ENCODE measurements at places on chromosomes 3 and 15.

DNA sequence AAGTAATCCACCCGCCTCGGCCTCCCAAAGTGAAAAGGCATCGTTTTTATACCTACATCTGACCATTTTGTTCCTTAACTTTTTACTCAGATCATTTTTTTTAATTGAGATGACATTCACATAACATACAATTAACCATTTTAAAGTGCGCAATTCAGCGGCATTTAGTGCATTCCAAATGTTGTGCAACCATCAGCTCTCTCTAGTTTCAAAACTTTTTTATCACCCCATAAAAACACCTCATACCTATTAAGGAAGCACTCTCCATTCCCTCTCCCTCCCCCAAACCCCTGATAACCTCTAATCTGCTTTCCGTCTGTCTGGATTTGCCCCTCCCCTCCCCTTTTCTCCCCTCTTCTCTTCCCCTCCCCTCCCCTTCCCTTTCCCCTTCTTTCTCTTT lies 310.1 kb downstream of the UACA start:
- DNase-seq, result no peak

- DNase-seq, result no peak
Observed at GRCh38 chr3:30539772-30540171, 66.6 kb upstream of the TGFBR2 start.

GRCh38 chr3:69764121-69764741 lies 25.0 kb downstream of the MITF start:
- DNase-seq, result no peak

DNA sequence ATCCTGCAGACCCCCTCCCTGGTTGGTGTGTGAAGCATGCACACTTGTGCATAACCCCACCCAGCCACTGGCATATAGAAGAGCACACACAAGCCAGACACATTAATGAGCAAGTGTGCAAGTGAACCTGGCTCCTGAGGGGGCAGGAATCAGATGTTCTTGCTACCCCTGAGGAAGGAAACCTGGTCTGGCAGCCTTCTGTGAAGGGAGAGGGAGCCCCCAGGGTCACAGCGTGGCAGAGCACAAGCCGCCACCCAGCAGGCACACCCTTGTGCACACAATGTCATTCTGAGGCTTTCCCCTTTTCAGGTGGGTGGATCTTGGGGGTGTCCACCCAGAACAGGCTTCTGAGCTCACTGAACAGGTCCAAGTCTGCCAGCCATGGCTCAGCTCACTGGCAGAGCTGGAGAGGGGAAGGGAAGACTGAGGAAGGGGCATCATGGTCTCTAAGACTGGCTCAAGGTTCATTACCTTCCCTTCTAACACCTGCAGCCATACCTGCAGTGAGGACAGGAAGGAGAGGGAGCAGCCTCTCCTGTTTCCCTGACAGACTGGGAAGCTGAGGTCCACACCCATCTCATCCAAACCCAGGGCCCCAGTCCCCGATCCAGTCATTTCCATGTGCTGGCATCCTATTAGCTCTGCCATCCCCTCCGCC lies 31.6 kb upstream of the SEMA3F start:
- DNase-seq, result no peak

- no peak for DNase-seq
Observed at GRCh38 chr15:85620690-85621049, 174.1 kb downstream of the KLHL25 start.

DNA sequence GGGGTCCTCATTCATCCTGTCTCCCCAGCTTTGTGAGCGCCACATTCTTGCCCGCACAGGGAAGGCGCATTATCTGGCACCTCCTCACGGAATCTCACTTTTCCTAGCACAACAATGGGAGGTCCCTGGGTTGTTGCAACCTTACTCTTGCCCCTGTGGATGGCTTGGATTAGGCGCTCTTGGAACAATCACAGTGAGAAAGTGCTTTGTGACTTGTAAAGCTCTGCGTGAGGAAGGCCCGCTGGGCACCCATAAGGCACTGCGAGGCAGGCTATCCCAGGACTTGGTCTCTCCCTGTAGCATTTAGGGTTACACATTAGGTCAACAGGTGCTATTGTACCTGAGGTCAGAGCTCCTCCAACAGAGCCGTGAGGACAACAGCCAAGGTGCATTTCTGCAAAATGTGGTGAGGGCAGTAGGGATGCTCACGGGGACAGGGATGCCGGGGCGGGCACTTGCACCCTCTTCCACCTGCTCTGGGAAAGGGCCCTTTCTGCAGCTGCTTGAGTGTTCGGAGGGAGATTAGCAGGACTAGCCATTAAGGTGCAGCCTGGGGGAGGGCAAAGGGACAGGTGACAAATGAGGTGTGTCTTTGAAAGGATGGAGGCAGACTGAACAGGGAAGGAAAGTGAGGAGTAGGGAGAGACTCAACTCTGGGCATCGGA lies 13.9 kb upstream of the LRRC15 start:
- DNase-seq, result no peak

DNA sequence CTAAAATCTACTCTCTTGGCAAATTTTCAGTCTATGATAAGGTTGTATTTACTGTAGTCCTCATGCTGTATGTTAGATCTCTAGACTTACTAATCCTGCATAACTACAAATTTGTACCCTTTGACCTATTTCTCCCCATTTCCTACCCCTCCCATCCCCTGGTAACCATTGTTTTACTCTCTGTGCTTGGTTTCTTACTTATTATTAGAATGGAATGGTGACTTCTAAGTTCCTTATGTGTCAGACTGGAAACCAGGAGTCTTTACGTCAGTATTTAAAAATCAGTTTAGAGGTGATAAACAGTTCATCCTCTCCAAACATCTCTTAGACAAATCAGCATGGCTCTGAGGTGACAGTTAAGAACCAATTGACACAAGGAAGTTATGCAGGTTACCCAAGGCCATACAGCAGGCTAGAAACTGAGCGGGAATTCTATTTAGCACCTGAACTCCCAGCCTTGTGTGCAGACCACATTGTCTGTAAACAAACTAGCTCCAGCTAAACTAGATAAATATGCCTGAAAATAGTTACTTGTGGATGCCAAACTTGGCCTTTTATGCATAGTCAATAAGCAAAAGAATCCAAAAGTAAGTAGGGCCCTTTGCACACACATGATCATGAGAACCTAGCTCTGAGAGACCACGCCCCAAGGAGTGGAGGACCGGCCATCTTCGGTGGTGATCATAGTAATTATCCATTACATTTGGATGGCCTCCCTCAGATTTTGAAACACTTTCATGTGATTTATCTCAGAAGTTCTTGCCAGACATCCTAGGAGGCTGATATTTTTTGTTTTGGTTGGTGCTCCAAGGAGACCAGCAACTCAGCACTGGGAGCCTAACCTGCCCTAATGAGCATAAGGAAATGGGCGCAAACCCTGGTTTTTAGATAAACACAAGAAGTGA lies 72.3 kb upstream of the BOC start:
- DNase-seq, result no peak

DNA sequence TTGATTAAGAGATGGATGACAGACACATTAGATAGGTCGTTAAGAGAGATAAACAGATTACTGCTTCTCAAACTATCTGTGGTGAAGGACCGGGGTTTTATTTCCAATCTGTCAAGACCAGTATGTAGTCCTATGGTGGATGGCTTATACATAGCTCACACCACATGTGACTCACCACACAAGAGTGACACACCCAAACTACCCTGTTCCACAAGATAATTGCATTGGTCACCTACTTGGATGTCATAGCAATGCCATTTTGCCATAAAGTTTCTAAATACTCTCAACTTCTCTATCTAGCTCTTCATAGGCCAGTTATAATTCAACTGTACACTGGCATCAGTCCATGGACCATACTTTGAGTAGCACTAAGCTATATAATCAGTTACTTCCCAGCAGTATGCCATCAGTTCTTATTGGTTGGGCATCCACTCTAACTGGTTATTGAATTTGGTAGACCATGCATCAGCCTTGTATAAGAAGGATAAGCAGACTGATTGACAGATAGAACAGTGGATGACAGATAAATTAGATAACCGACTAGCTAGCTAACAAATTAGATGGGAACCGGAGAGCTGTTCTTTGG lies 11.6 kb downstream of the WWTR1 start:
- no peak for DNase-seq

- no peak for DNase-seq
Observed at GRCh38 chr3:149783576-149783975, 8.8 kb downstream of the ANKUB1 start.

GRCh38 chr3:192122832-192123594 lies 604.3 kb downstream of the FGF12 start:
- no peak for DNase-seq

GRCh38 chr3:105233010-105233409 lies 133.7 kb upstream of the ALCAM start:
- DNase-seq, result no peak

DNA sequence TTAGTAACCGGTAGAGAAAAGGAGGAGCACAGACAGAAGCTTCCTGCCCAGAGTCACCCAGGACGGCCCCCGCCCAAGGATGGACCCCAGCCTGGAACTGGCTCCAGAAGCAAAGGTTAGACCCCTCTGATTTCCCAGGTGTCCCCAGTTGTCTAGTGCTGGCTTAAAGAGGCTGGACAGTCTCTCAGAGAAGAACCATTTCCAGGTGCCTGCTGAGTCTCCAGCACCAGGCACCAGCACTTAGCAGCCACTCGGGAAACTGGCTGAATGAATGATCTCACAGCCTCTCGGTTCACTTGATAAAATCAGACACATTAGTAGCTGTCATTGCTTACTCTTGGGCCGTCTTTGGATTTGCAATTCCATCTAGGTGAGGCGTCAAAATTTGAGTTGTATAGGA lies 139.7 kb upstream of the HES1 start:
- DNase-seq, result no peak

- no peak for DNase-seq
Observed at GRCh38 chr3:184387174-184387714, 7.4 kb downstream of the CHRD start.

GRCh38 chr3:60935709-60936108 lies 315.5 kb downstream of the FHIT start:
- no peak for DNase-seq

DNA sequence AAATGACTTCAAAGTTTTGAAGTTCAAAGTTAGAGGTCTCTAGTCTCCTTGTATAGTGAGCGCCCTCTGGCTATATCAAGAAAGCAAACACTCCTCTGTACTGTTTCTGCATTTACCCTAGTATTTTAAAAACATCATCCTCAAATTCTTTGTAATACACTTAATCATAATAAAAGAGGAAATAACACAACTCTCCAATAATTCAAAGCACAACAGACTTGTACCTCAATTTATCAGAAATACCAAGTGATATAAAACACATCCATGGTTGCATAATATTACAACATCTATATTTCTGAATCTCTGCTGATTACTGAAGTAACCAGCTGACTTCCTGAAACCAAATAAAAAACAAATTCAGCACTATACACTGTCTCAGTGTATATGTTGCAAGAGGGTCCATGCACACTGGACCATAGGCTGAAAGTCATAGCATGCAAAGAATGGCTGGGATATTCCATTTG lies 12.5 kb downstream of the PLOD2 start:
- no peak for DNase-seq

GRCh38 chr3:37225481-37225880 lies 51.1 kb upstream of the LRRFIP2 start:
- no peak for DNase-seq

DNA sequence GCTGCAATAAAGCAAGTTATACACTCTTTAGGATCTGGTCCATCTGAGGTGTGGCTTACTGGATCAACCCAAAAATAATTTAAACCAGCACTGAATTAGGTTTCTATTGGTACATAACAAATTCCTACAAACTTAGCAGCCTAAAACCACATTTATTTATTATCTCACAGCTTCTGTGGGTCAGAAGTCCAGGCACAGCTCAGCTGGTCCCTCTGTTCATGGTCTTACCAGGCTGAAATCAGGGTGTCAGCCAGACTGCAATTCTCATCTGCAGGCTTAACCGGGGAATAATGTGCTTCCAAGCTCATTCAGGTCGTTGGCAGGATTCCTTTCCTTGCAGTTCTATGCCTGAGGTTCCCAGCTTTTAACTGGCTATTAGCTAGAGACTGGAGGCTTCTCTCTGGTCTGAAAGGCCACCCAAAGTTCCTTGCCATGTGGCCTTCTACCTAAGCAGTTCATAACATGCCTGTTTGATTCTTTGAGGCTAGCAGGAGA lies 477.4 kb upstream of the WNT5A start:
- DNase-seq, result no peak

- no peak for DNase-seq
Observed at GRCh38 chr3:190345878-190346277, 23.6 kb upstream of the CLDN1 start.

GRCh38 chr3:81580355-81580754 lies 181.1 kb downstream of the GBE1 start:
- DNase-seq, result no peak

GRCh38 chr15:74983725-74984231 lies 11.6 kb upstream of the SCAMP5 start:
- DNase-seq, result no peak

DNA sequence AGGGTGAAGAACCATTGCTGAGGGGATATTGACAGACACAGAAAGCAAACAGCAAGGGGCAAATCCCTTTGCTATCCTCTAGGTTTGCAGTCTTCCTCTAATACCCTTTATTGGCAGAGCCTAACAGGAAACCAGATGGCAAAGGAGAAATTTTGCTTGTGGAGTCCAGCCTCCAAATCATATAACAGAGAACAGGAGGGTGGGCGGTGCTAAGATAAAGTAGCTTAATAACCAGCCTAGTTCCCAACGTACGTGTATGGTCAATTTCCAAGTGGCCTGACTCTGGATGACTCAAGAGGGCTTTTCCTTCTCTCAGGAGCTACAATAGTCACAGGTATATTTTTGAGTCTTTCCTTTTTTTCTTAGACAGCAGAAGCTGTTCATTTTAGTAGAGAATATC lies 404.5 kb downstream of the PDCD6IP start:
- DNase-seq, result no peak

DNA sequence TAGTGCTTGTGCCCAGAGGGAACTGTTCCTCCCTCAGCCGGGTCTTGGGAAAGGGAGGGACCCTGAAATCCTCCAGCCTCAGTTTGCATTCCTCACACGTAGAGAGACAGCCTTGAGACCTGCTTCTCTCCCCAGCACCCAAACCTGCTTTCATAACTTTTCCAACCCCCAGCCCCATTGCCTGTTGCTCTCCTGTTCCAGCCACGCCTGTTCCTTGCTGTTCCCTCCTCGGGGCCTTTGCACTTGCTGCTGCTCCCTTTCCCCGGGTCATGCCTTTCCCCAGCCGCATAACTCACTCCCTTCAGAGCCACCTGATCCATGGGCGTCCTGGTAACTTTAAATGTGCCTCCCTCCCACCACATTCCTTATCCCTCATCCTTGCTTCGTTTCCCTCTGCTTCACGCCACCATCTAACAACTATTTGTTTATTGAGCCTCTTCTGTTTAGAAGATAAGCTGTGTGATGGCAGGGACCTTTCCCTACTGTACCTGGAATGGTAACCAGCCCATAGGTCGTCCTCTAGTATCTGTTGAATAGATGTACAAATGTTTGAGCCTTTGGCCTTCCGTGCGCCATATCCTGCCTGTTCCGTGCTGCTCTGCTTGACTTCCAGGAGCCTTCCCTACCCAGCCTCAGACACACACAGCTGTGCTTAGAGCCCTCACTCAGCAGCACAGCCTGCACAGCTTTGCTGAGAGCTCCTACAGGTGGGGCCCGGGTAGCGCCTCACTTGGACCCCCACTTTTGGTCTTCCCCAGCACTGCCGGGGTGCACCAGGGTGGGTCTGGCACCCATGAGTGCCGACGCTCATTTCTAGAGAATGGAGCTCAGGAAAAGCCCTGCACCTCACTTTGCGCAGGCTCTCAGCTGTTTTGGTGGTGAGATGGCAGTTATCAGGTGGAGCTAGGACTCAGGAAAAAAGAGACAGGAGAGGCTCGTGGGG lies 60.2 kb downstream of the SCN5A start:
- DNase-seq, result no peak

- DNase-seq, result peak; percentile 82
Observed at GRCh38 chr15:63487076-63487757, 17.2 kb upstream of the USP3 start.

Measured in stimulated activated CD8-positive, alpha-beta memory T cell treated with anti-CD3 and anti-CD28 coated beads, Interleukin-4, amount 100 ng/mL, for 1 hour (primary cell).